ENCODE measurements at places on chromosomes 1 and 21.

DNA sequence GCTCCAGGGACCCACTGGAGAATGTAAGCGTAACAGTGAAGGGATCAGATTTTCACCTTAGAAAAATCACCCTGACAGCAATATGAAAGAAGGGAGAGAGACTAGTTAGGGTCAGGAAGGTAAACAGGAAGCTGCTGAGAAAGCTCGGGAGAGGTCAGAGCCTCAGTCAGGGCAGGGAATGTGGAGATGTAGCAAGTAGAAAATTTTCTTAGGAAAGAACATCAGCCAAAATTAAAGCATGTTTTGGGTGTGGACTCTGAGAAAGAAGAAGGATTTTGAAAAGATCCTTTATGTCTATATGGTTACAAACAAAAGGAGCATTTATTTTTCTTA, 16.7 kb upstream of the ERICH3 start:
- no peak for DNase-seq

- DNase-seq: no peak
These were observed 29.6 kb upstream of the DIPK1A start for GRCh38 chr1:92990828-92991227.

GRCh38 chr1:174990382-174990999, 9.3 kb upstream of the CACYBP start:
- DNase-seq: no peak

DNA sequence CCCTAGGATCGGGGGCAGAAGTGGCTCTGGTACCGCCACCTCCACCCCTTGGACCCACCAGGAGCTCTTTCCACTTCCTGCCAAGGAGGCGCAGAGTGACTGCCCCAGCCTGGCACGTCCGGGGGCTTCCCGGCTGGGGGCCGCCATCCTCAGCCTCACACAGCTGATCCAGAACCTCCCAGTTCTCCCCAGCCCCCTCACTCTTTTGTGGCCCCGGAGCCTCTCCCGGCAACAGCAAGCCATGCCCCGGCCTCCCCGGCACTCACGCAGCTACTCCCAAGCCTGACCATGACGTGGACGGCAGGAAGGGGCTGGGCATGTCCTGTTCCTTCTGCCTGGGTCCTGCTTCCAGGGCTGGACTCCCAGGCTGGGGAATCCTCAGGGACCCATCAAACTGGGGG, 17.1 kb downstream of the TP73 start:
- DNase-seq: no peak

GRCh38 chr1:62260688-62261087, 58.5 kb downstream of the KANK4 start:
- no peak for DNase-seq

DNA sequence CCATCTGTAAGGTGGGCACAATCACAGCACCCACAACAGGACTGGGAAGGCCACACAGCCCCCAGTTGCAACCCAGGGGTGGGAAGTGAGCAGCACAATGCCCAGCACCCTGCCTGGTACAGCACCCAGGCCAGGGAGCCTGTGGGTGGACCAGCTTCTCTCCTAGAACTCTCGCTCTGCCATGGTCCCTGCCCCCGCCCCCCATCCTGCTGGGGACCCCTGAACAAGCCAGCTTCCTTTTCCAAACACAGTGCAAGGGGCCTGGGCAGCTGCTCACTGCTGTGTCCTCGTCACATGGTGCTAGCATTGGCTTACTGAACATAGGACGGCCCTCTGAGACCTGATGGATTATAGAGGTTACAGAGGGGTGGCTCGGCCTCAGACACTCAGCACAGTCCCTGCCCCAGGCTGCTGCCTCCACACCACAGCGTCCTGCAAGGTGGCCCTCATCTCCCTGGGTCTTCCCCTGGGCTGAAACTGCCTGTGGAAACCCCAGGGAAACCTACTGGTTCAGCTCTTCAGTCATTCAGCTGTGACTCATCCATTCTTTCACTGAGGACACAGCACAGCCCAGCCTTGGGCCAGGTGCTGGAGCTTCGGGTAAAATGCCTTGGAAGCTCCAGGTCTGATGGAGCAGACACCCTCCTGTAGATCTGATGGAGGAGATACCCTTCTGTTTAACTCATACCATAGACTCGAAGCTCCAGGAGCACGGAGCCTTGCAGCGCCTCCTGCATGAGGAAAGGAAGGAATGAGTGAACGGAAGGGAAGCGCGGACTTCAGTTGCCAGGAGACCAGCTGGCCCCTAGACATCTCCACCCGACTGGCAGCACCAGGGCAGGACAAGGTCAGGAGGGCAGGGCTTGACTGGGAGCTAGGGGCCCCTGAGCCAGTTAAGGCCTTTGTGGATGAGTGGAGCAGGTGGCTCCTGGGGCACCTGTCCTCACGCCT, 8.1 kb upstream of the PRDM16 start:
- no peak for DNase-seq

DNA sequence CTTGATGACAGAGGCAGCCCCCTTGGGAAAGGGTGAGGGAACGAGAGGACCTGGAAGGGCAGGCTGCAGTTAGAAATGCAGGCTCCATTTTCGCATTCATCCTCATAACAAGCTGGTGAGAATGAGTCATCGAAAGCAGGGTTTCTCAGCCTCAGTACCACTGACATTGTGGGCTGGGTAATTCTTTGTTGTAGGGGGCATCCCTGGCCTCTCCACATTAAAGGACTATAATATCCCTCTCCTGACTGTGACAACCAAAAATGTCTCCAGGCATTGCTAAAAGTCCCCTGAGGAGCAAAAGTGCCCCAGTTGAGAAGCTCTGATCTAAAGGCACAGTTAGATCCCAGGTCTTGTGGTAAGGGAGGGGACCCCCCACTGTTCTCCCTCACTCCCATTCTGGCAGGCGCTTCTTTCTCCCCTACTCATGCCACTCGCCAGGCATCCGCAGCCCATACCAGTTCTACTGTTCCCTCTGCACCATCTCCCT, 20.4 kb downstream of the KCNN3 start:
- DNase-seq: no peak

DNA sequence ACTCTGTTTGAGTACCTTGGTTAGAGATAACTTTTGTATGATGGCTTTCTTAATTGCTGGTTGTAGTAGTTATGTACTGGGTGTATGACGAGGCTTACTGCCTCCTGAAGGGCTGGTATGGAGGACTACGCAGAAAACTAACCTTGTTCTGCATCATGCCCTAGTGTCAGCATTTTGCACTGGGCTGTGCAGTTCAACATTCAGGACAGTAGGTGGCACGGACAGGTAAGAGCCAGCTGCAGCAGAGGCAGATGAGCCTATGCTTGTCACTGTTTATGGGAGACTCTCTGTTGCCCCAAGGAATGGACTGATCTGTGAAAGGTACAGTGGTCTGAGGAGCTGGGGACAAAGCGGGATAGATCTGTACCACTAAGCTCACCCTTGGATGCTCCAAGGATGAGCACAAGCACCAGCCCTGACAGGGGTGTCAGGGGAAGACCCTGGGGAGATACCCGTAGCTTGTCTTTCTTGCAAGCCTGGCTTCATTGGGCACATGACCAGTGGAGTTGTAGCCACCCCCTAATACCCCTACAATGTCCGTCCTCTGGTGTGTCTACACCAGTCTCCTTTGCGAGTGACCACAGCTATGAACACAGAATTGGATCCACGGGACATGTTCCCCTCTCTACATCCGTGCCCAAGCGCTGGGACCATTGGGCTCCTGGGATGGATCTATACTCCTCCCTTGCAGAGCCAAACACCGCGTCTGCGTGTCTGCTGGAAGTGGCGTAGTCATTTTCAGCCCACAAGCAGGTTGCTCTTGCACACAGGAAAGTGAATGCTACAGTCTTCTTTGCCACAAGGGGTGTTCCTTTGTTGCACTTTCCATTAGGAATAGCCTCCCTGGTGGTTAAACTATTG, 51.1 kb upstream of the CFHR3 start:
- DNase-seq: no peak

GRCh38 chr1:113904293-113904673, 316 bp downstream of the AP4B1 start:
- DNase-seq: peak; percentile 47

DNA sequence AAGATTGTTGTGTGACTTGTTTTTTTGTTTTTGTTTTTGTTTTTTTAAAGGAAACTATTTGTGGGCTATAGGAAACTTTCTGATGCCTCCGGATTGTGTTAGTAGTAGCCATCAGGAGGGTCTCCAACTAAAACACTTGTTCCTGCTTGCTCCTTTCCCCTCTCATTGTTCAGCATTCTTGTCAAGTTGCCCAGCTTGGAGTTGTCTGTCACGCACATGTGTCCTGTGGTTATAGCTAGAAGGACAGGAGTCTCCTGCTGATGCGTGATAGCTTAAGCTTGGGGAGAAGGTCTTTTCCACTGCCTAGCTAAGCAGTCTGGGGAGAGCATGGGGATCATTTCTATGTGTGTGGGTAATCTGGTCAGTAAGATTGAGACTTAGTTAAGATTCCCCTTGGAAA, 3.2 kb upstream of the LYPLA2 start:
- DNase-seq: no peak

- no peak for DNase-seq
These were observed 23.1 kb upstream of the C1orf198 start for GRCh38 chr1:230891413-230891812.

DNA sequence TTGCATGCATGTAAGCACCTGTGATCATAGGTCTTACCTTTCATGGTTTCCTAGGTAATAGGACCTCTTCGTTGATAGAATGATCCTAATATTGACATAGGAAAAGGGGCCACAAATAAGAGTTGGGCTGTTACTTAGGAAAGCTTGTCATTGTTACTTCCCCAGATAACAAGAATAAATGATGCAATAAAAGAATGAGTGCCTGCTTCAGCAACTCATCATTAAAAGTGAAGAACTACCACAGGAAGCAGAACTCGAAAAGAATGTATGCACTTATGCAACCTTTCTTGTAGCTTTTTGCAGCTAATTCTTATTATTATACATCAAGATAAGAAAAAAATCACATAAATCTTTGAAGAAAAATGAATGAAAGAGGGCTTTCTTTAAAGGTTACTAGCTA, 548.6 kb downstream of the LTN1 start:
- no peak for DNase-seq

GRCh38 chr1:243924588-243925349, 74.7 kb upstream of the AKT3 start:
- no peak for DNase-seq
